ENCODE measurements at places on chromosomes 3 and 15. TPM values are rescaled to one million over a fixed set of nuclear protein-coding genes. Genes with fewer than 3 reads are reported as not detected.

Gene TMA7
- 356 TPM for total RNA-seq

Gene GJD2
- not detected for total RNA-seq

Gene GRAMD2A
- total RNA-seq, result 0.93 TPM

Gene PIF1
- total RNA-seq, result 8.1 TPM

Gene ABI3BP
- total RNA-seq, result 3.1 TPM

GRCh38 chr3:55870594-55870993, 383.5 kb upstream of the WNT5A start:
- no peak for DNase-seq

- no peak for DNase-seq
These were observed 502.1 kb upstream of the IL12A start for GRCh38 chr3:159486580-159486979.

GRCh38 chr3:55207744-55208143, 279.4 kb downstream of the WNT5A start:
- DNase-seq, result no peak

DNA sequence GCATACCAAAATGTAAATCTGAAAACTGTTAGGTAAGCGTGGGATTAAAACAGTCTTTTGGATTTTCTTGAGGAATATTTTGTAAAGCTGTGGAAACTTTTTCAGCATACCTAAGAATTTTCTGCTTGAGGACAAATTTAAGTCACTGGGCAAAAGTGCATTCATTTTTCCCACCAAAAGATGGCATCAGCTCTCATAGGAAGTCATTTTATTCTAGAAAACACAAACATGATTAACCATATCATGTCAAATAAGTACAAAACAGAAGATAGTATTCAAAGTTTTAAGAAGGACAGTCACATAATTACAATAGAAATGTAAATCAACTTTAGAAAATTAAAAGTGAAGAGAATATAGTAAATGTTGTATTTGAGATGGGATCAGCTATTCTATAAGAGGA, 63.5 kb downstream of the SLC49A4 start:
- peak; percentile 37 for DNase-seq

- DNase-seq, result no peak
These were observed 54.4 kb upstream of the LRRN1 start for GRCh38 chr3:3744826-3745225.

DNA sequence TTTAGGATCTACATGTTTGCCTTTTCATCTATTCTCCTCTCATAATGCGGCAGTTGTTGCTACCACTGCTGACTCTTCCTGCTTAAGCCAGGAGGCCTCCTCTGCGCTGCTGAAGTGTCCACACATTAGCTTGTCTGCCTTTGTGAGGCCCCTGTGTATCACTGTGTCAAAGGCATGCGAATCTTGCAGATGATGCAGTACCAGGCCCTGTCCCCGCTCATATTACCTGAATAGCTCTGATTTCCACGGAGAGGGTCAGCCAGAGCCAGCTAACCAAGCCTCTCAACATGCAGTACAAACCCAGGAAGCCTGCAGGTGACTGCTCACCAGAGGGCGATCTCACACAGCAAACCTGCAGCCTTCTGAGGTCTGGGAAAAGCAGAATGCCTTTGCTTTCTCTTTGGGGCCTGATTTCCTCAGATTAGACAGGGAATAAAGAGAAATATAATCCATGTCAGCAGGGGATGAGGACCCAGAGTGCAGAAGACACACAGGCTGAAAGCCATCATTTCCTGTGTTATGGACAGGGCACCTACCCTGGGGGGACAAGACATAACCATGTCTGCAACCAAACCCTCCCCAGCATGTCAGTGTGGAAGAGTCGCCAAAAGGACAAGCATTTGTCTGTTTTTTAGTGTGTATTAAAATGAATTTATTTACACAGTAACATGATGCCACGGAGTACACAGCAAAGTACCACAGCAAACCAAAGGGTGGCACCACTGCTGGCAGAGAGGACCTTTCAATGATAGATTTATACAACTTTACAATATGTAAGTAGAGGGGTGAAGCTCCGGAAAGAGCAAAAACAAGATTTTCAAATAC, 36.8 kb upstream of the TSPAN3 start:
- DNase-seq, result peak; percentile 47

GRCh38 chr15:94582368-94582767, 351.0 kb downstream of the MCTP2 start:
- DNase-seq, result peak; percentile 62

GRCh38 chr15:66946578-66947164, 118.7 kb upstream of the SMAD3 start:
- DNase-seq, result peak; percentile 83

GRCh38 chr3:161599697-161600096, 103.1 kb downstream of the OTOL1 start:
- DNase-seq, result no peak

GRCh38 chr15:68208636-68209240, 3.6 kb upstream of the CALML4 start:
- no peak for DNase-seq

GRCh38 chr3:31758322-31758965, 222.6 kb downstream of the OSBPL10 start:
- no peak for DNase-seq

- DNase-seq, result no peak
These were observed 9.3 kb downstream of the TLE3 start for GRCh38 chr15:70088455-70088854.
